ENCODE measurements at places on chromosomes 4 and X.

GRCh38 chrX:20742106-20742505, 475.4 kb upstream of the RPS6KA3 start:
- no peak for DNase-seq

- DNase-seq: no peak
These were observed 48.1 kb upstream of the RAP2C start for GRCh38 chrX:132267392-132267791.

GRCh38 chr4:1604706-1605205, 79.4 kb downstream of the FAM53A start:
- DNase-seq: no peak

GRCh38 chrX:110192516-110192915, 125.4 kb downstream of the AMMECR1 start:
- DNase-seq: no peak

- DNase-seq: no peak
These were observed 118.5 kb upstream of the SHISA3 start for GRCh38 chr4:42278709-42279324.

DNA sequence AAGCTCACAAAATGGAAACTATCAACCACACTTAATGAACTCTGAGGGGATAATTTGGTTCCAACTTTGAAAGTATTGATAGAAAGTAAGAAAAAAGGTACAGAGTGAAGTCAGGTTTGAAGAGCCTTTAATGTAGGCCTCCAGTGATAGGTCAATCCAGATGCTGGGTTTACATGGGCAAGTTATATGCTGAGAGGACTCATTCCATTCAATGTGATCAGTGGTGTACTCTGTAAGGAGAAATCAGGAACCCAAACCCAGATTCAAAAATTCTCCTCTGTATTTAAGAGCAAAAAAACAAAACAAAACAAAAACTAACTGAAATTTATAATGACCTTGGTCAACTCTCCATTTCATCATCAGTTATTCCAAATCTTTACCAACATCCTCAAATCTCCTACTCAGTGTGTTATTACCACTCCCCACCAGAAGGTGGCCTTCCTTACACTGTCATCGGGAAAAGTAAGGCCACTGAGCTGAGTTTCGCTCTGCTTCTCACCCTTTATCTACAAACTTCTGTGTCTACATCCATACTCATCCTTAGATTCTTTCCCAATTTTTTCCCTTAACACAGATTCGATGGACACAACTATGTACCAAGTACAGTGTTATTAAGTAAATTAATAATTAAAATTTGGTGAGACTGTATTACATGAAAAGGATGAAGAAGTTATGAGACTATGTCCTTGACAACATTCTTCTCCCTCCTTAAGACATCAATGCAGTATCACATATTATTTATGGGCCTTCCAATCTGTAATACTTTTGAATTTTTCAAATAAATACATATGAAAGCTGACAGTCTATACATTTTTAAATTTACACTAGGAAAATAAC, 88.3 kb downstream of the ZAR1 start:
- DNase-seq: no peak

GRCh38 chr4:52715914-52716313, 35.3 kb downstream of the ERVMER34-1 start:
- DNase-seq: no peak

DNA sequence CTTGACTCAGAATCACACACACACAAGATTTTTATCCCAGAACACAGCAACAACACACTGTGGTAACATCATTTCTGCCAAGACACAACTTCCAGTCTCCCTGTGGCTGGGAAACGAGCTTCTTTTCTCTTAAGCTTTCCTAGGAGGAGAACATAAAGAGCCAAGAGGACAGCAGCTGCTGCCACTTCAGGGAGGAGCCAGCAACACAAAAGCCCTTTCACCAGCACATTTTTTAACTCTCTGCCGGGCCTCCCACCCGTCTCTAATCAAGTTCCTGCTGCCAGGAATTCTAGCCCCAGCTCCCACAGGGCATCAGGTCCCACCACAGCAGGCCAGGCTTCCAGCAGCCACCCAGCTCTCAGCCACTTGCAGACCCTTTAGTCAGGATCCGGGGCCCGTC, 22.4 kb downstream of the FAT1 start:
- no peak for DNase-seq

GRCh38 chrX:148672517-148672916, 172.1 kb downstream of the AFF2 start:
- no peak for DNase-seq

DNA sequence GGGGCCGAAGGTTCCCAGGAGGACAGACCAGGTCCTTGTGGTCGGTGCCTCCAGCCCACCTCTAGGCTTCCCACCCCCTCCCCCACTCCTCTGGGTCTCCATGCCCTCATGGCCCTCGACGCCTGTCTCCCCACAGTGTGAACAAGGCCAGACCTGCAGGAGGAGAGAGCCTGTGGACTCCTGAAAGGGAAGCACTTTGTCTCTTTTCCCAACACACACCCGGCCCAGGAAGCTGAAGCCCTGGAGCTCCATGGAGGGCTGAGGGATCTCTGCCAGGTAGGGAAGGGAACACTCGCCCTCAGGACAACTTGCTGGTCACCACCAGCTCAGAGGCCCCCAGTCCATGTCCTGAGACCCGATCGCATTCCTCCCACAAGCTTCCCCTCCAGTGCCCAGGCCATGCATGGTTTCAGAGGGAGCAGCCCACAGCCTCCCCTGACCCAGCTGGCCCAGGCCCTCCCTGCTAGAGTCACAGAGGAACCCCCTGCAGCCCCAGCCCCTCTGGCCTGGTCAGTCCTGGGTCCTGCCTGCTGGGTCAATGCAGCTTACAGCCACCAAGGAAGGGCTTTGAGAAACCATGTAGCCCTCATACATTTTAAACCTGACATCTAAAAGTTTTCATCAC, 60.8 kb downstream of the ABLIM2 start:
- DNase-seq: no peak

DNA sequence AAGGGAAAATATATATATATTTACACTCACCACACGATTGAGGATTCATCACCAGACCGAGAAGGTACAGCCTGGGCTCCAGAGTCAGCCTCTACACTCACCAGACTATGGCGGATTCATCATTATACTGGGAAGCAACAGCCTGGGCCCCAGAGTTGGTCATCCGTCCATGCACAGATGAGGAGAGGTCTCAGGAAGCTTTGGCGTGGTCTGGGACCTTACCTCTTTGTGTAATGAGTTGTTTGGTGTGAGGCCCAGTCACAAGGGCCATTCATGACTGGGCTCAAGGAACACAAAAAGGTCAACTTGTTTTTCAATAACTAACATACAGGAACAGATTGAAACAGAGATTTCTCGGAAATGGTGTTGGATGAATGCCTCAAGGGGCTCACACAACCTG, 926.1 kb downstream of the FAM133A start:
- DNase-seq: no peak

DNA sequence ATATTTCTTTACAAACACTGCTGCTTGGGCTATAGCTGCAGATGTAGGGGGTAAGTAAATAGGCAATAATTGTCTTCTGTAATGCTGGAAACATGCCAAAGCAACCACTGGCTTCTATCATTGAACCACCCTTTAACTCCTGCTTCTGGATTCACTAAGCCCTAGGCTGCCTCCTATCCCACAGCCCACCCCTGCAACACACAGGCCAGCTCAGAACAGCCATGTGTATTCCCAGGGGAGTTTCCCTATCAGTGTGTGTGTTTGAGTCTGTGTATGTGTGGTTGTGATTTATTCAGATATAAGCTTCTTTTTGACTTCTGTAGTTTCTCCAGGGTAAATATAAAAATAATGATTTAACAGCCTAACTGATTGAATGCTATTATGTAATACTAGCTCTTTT, 291.3 kb downstream of the PCDH10 start:
- no peak for DNase-seq

DNA sequence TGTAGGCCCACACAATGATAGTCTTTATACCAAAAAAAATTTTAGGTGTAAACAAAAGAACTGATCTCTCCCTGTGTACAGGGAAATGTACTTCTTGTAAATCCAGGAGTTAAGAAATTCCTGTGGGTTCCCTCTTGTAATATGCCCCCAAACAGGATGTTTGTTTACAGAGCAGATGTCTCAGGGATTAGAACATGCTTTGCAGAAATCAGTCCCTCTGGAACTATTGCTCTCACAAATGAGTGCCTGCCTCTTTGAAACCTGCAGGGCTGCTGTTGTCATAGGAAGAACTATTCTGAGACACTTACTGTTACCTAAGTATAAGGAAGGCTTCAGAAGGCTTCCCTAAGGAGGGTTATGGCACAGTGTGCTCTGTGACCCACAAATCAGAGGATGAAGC, 35.6 kb downstream of the PAK3 start:
- DNase-seq: no peak

DNA sequence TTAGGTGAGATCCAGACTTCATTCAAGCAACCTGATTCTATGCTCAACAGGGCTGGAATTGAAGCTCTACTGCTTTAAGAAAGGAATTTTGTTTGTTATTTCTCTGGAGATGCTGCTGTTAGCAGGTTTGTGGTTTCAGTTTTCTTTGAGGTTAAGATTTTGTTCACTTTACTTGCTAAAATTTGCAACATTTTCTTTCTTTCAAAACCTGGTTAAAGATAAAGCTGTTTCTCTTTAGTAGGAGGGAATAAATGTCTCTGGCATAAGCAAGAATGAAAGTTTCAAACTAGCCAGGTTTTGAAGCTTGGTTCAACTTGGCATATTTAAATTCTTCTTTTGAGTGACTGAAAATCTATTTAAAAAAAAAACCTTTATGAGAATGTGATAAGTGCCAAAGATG, 660.6 kb upstream of the NR3C2 start:
- DNase-seq: no peak

GRCh38 chr4:83114576-83114975, at the start of gene PLAC8:
PLAC8 (minus strand) TSS chr4:83114729; CDS start chr4:83107921, 6,808 bp downstream.
- DNase-seq: no peak

GRCh38 chr4:93431371-93431770, 397.2 kb upstream of the ATOH1 start:
- no peak for DNase-seq

DNA sequence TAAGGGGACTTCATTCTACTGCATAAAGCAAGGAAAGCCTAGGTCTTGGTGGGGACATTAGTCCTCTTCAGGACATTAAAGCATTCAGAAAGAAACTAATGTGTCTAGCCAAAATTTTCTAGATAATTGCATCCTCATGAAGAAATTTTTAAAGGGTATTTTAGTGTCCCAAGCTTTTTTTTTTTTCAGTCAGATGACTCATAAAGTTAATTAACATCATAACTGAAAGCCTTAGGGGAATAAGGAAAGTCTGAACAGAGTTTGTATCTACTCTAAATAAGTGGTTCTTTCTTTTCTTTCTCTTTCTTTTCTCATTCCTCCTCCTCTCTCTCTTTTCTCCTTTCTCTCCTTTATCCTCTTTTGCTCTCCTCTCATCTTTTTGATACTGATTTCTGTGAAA, 202.4 kb downstream of the ADAMTS3 start:
- no peak for DNase-seq

- no peak for DNase-seq
These were observed 10.2 kb upstream of the ATP6AP2 start for GRCh38 chrX:40570346-40571093.

GRCh38 chrX:65999563-66000148, 40.2 kb downstream of the VSIG4 start:
- no peak for DNase-seq

GRCh38 chrX:43003204-43003565, 225.2 kb upstream of the PPP1R2C start:
- DNase-seq: no peak

GRCh38 chrX:39854772-39855747, 242.7 kb downstream of the BCOR start:
- peak; percentile 49 for DNase-seq

- DNase-seq: no peak
These were observed 59.1 kb downstream of the SCD5 start for GRCh38 chr4:82739287-82740190.

DNA sequence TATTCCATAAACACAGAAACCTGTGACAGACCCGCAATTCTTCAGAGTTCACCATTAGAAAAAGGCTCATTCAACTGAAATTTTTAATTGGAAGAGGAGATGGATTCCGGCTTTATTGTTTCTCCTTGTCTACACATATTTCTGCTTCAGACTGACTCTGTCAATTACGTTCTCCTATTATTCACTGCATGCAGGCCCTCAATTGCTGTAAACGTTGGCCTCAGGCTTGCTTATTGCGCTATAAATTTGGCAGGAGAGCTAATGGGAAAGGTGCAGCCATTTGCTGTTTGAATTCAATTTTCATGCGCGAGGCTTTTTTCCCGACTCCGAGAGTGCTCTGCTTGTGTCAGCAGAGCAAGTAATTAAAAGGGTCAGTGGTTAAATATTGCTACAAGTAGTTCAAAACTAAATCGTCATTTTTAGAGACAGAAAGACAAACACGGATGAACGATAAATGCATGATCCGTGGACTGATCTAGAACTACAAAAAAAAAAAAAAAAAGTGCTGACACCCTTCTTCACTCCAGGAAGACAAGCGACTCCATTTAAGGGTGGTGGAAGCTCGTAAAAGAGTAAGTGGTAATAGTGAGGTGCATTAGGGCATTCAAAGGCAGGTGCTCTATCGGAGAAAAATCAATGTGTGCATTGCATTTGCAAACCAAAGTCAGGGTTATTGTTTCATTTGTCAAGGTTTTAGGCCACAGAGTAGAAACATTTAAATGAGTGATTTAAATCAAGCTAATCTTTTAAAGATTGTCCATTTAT, 841.6 kb upstream of the FRG1 start:
- DNase-seq: no peak

- no peak for DNase-seq
These were observed 262.2 kb downstream of the ARHGAP10 start for GRCh38 chr4:147994076-147994475.

- no peak for DNase-seq
These were observed 21.3 kb downstream of the MMRN1 start for GRCh38 chr4:89915937-89916336.

GRCh38 chrX:71638409-71638808, 20.1 kb upstream of the CXCR3 start:
- no peak for DNase-seq

GRCh38 chrX:101078716-101079598, at the start of gene TMEM35A:
TMEM35A (plus strand) TSS chrX:101078879; CDS start chrX:101079003, 124 bp downstream.
- DNase-seq: no peak
